ENCODE measurements at places on chromosomes 5 and 9.

DNA sequence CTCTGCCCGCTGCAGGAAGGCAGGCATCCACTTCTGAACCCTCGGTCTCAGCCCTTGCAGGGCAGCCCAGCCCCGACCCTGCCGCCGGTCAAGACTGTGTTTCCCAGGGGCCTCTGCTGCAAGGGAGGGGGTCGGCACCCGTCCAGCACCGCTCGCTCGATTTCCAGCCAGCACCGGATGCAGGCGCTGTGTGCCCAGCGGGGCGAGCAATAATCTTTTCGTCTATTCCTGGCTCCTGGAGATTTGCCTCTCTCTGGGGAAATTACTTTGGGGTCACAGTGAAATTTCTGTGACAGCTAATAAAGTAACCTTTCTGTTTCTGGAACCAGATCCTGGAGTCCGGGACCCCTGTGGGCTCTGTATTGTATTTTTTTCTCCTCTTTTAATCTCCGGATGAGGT lies 155.3 kb downstream of the COL23A1 start:
- DNase-seq: no peak

- DNase-seq: no peak
Observed at GRCh38 chr9:91253488-91253887, 108.2 kb downstream of the AUH start.

- peak; percentile 5 for DNase-seq
Observed at GRCh38 chr5:150523472-150524350, 15.8 kb downstream of the NDST1 start.

DNA sequence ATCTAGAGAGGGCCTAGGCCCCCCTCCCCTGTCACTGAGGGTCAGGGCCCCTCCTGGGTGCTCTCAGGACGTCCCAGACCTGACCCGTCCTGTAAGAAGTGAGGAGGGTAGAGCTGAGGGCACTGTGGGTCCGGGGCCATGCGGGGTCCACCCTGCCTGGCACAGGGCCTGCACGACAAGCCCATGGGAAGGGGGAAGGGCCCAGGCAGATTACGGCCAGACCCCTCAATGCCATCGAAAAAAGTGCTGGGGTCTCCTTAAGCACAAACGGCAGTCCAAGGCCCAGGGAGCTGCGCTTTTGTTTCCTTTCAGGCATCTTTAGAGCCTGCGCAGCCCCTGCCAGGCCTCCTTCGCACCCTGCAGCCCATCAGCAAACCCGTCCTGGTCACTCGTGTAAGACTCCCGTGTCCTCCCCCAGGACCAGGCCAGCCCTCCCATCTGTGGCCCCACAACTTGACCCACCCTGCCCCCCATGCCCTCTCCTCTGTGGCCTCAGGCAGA lies 4.4 kb upstream of the EXOC3 start:
- DNase-seq: no peak

GRCh38 chr5:176998828-176999227 lies 7.8 kb downstream of the UIMC1 start:
- DNase-seq: no peak

DNA sequence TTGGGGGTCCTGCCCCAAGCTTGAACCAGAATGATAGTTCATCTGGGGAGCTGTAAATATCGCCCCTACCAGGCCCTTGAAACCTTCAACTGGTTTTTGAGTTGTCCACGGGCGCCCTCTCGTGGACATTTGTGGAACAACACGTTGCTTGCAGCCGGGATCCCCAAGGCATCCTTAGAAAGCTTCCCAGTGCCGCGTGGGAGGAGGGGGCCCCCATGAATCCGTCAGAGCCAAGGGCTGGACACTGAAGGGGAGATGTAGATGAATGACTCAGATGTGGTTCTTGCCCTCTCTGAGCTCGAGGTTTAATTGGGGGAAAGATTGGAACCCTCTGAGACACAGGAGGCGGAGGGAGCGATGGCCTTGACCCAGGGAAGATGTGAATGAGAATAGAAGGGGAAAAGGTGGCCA lies 31.8 kb upstream of the ORM1 start:
- peak; percentile 69 for DNase-seq

GRCh38 chr9:15867988-15868387 lies 315.1 kb downstream of the CCDC171 start:
- DNase-seq: no peak

- no peak for DNase-seq
Observed at GRCh38 chr9:73264631-73265030, 113.0 kb downstream of the ANXA1 start.

- no peak for DNase-seq
Observed at GRCh38 chr5:174533751-174534241, 190.6 kb upstream of the MSX2 start.

DNA sequence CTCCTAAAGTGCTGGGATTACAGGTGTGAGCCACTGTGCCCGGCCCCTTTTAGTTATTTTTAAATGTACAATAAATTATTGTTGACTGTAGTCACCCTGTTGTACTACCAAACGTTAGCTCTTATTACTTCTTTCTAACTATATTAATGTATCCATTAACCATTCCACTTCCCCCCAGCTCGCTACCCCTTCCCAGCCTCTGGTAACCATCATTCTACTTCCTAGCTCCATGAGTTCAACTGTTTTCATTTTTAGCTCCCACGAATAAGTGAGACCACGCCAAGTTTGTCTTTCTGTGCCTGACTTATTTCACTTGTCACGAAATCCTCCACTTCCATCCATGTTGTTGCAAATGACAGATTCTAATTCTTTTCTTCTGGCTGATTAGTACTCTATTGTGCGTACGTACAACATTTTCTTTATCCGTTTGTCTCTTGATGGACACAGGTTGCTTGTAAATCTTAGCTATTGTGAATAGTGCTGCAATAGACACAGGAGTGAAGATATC lies 6.5 kb downstream of the LURAP1L start:
- no peak for DNase-seq

- DNase-seq: no peak
Observed at GRCh38 chr5:179802207-179802883, 4.3 kb downstream of the MGAT4B start.

DNA sequence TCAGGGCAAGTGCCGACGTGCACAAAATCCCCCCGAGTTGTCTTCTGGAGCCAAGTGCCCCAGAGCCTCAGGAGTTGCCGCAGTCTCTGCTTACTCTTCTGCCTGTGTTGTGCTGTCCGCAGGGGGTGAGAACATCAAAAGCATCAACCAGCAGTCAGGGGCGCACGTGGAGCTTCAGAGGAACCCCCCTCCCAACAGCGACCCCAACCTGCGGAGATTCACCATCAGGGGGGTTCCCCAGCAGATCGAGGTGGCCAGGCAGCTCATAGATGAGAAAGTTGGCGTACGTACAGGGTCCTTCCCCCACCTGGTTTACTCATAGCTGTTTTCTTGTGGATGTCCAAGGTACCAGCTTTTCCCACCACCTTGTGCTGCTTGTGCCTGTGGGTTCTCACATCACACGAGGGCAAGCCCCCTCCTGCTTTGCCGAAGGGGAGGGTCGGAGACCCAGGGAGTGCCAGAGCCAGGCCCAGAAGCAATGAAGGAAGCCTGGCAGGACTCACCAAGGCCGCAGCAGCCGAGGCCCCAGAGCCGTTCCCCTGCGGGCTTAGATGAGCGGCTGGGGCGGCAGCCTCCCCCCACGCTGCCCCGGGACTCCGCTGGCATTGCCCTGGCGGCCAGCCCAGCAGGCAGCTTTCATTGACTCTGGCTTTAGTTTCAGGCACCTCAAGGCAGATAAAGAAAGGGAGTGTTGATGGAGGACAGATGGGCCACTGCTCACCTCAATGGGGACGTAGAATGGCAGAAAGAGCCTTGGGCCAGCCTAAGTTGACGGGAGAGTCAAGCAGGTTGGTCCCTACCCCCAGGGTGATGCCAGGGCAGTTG lies 33.7 kb upstream of the PRDM12 start:
- DNase-seq: no peak

GRCh38 chr5:132065351-132065937 lies 5.0 kb downstream of the IL3 start:
- DNase-seq: peak; percentile 44

GRCh38 chr9:120937127-120937526 lies 10.5 kb upstream of the TRAF1 start:
- DNase-seq: no peak

DNA sequence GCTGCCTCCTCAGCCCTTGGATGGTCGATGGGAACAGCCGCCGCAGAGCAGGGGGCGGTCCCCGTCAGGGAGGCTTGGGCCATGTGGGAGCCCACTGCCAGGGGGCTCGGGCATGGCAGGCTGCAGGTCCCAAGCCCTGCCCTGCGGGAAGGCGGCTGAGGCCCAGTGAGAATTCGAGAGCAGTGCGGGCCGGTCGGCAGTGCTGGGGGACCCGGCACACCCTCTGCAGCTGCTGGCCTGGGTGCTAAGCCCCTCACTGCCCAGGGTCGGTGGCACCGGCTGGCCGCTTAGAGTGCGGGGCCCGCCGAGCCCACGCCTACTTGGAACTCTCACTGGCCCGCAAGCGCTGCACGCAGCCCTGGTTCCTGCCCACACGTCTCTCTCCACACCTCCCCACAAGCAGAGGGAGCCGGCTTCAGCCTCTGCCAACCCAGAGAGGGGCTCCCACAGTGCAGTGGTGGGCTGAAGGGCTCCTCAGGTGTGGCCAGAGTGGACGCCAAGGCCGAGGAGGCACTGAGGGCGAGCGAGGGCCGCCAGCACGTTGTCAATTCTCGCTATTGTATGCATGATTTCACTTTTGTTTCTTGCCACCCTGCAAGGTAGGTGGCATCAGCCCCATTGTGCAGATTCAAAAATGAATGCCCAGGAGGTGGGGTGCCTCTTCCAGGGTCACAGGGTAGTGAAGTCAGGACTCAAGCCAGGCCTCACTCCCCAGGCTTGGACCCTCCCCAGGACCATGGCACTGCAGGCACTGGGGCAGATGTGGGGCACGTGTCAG lies 48.6 kb downstream of the COL15A1 start:
- no peak for DNase-seq

DNA sequence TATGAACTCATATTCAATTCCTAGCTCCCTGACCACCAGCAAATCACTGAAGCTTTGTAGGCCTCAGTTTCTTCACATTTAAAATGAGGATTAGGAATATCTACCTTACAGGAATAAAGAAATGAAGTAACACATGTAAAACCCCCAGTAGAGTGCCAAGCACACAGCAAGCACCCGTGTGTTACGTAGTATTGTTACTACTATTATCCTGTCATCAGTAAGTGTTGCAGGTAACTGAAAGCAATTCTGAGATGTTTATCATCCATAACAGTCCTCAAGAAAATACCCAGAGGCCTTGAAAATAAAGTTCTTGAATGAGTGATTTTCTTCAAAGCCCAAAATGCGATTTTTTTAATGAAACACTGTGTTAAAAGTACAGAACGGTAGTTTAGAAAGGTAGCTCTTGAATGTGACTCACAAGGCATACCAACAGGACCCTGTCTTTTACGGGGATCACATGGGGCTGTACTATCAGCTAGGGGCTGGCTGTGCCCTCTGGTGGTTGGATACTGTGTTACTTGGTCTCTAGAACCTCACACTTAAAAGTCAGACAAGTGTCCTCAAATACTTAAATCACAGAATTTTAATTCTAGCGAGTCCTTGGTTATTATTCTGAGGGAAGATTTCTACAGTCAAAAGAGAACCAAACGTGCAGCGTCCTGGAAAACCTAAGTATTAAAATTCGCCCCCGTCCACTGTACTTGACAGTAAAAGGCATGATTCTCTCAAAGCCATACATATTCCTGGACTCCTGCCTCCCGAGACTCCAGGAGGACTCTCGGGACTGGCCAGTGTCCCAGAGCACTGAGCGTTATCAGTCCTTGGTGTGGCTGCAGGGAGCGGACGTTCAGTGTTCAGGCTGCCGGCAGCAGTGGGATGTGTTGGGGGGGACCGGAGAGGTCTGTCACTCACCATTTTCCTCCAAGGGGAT lies 725 bp downstream of the NDUFB6 start:
- peak; percentile 70 for DNase-seq

GRCh38 chr5:76475936-76476335 lies 72.9 kb downstream of the IQGAP2 start:
- DNase-seq: no peak

- no peak for DNase-seq
Observed at GRCh38 chr9:120014796-120015195, 565.2 kb downstream of the CDK5RAP2 start.

- no peak for DNase-seq
Observed at GRCh38 chr9:129629251-129629820, 3.4 kb downstream of the NTMT1 start.

GRCh38 chr9:7844242-7844641 lies 44.7 kb upstream of the DMAC1 start:
- no peak for DNase-seq

- DNase-seq: no peak
Observed at GRCh38 chr5:151328734-151329133, 18.6 kb downstream of the SLC36A2 start.

- no peak for DNase-seq
Observed at GRCh38 chr5:164799391-164799790, 1294.0 kb downstream of the MAT2B start.

- DNase-seq: no peak
Observed at GRCh38 chr5:144230806-144231205, 60.1 kb downstream of the KCTD16 start.

DNA sequence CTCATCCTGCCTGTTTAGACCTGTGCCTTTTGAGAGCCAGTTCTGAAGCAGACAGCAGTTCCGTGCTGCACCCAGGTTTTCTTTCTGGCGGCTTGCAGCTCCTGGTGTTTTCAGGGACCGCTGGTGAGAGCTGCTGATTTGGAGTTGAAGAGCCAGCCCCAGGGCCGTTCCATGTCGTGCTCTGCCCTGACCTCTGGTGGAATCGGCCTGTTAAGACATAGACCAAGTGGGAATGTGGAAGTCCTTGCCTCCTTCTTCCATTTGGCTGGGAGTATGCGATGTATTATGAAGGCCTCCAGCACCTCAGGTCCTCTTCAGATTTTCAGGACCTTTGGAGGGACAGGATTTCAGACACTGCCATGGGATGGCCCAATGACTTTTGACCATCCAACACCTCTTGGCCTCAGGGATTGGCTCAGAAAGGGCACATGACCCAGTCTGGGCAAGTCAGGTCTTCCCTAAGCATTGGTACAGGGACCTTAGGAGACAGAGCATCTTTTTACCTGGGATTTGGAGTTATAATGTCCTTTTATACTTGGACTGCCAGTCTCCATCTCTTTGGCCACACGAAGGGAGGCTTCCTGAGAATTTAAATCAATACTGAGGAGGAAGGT lies 136.1 kb upstream of the CLINT1 start:
- DNase-seq: peak; percentile 31

- DNase-seq: peak; percentile 55
Observed at GRCh38 chr9:2053883-2054845, 39.0 kb downstream of the SMARCA2 start.

- DNase-seq: no peak
Observed at GRCh38 chr5:108607421-108607820, 140.3 kb upstream of the FER start.

DNA sequence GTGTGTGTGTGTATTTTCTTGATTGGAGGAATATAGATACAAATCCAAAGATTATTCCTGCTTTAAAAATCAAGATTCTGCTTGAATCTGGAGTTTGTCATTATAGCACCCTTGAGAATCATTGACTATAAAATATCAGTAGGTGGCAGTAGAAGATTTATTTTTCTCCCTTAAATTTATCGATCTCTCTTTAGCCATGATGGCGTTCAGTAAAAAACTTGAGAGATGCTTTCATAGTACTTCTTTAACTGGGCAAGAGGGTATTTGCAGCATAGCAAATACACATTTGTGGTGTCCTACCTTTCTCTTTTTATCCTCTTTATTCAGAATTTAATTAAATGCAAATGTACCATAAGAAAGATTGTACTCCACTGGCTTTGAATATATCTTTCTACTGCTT lies 307.7 kb downstream of the ADGRV1 start:
- no peak for DNase-seq

GRCh38 chr5:88770276-88771257 lies 112.4 kb downstream of the MEF2C start:
- DNase-seq: no peak
